ENCODE measurements at places on chromosomes 1 and 21.

GRCh38 chr1:23020706-23021405, 1.6 kb downstream of the KDM1A start:
- peak; percentile 47 for DNase-seq

DNA sequence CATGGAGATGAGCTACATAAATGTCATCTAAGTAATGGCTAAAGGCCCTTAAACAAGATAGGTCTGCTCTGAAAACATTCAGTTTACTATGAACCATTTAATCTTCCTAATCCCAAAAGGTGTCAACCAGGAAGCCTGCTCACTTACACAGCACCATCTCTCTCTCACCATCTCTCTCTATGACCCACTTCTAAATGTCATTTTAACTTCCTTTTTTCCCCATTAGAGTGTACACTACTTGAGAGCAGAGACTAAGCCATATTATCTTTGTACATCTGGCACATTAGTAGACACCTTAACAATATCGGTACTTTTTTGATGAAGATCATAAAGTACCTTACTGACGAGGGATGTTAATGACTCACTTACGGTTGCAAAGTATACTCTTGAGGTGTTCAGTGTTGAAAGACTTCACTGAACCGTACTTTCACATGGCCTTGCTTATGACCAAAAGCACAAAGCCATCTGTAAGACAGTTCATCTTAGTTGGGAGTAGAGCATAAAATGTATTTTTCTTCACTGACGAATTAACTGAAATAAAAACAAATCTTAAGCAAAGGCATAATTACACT, 25.4 kb downstream of the FBXO42 start:
- no peak for DNase-seq

DNA sequence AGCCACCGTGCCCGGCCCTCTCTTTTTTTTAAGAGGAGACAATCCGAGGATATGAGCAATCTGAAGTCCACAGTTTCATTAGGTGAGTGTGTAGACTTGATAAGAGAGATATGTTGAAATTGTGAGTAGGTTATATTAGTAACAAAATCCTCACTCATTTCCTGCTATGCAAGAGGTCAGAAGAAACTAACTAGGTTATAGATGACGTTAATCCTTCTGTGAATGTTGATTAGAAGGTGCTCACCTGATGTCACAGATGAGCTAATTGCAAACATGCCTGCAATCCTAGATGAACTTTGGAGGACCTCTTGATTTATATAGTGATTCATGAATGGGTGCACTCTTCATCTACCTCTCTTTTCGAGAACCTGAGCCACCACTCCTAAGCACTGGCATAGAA, 29.3 kb downstream of the NTMT2 start:
- DNase-seq = no peak

GRCh38 chr1:70497152-70497551, 86.1 kb downstream of the CTH start:
- no peak for DNase-seq

DNA sequence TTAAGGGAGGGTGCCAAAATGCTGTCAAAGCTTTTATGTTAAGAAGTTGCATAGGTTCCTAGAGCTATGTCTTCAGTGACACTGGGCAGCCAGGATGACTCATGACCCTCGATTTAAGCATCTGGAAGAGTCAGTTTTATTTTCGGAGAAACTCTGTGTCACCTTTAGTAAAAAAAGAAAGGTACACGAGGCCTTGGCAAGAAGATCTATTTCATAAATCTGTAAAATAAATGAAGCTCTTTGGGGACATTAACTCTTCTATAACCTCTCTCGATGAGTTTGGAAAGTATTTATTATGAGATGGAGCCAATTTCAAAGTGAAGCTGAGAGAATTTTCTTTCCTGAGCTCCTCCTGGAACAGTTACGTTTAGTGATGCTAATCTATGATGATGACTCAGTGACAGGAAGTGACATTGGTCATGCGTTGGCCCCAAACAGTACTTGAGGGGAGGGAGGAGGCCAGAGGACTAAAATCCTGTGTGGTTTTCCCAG, 156.5 kb downstream of the HLX start:
- no peak for DNase-seq

- DNase-seq = no peak
Measured at GRCh38 chr1:65939636-65940035, 146.9 kb downstream of the PDE4B start.

- DNase-seq = no peak
Measured at GRCh38 chr21:17854745-17855144, 35.6 kb upstream of the C21orf91 start.

DNA sequence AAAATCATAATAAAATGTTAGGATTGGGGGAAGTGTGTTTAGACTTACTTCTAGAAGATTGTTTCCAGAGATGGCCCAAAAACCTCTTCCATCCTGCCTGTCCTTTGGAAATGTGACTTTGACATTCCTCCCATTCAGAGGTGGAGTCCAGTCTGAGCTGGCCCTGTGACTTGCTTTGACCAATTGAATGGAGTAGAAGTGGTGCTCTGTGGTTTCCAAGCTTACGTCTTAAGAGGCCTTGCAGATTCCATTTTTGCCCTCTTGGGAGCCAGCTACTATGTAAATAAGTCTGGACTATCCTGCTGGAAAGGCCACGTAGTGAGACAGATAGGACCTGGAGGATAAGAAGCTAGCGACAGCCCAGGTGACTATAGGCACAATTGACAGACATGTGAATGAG, 1.3 kb upstream of the NT5C1A start:
- no peak for DNase-seq
